Upper lobe of right lung (tissue), 1 donor: ENCODE measurements at places on chromosomes 2 and 18. TPM values are rescaled to one million over a fixed set of nuclear protein-coding genes. Genes with fewer than 3 reads are reported as not detected.

Gene VWA3B
- 0.17 TPM for total RNA-seq

Gene TFPI
- total RNA-seq = 366 TPM

Gene KCTD18
- 13.0 TPM for total RNA-seq

Gene UGT1A3
- not detected for total RNA-seq

Gene FOXD4L1
- 0.78 TPM for total RNA-seq

Gene OSBPL6
- 2.6 TPM for total RNA-seq

Gene CNNM4
- total RNA-seq = 15.0 TPM

Gene KIF5C
- 0.49 TPM for total RNA-seq

Gene TEX51
- total RNA-seq = not detected

Gene GPR75
- 2.5 TPM for total RNA-seq

Gene FHOD3
- 1.9 TPM for total RNA-seq

Gene HTR2B
- 2.6 TPM for total RNA-seq

Gene SMYD5
- 16.8 TPM for total RNA-seq

Gene SERPINB2
- 0.38 TPM for total RNA-seq

Gene CYS1
- 4.5 TPM for total RNA-seq

Gene ST6GAL2
- 2.5 TPM for total RNA-seq

Gene CKAP2L
- 0.46 TPM for total RNA-seq

Gene CWC22
- 19.8 TPM for total RNA-seq

Gene HOXD8
- 2.6 TPM for total RNA-seq

Gene MRPS9
- 17.0 TPM for total RNA-seq

Gene RAPGEF4
- 21.8 TPM for total RNA-seq

Gene SLC5A7
- total RNA-seq = 0.81 TPM

Gene ALPG
- 0.49 TPM for total RNA-seq

Gene RTP5
- total RNA-seq = not detected
